ENCODE measurements at places on chromosomes 7 and 10.

- DNase-seq, result no peak
These were observed 385.8 kb upstream of the C7orf33 start for GRCh38 chr7:148204639-148205304.

- no peak for DNase-seq
These were observed 259.9 kb downstream of the SKIDA1 start for GRCh38 chr10:21265622-21266021.

- DNase-seq, result no peak
These were observed 208.7 kb upstream of the GLI3 start for GRCh38 chr7:42445691-42446090.

DNA sequence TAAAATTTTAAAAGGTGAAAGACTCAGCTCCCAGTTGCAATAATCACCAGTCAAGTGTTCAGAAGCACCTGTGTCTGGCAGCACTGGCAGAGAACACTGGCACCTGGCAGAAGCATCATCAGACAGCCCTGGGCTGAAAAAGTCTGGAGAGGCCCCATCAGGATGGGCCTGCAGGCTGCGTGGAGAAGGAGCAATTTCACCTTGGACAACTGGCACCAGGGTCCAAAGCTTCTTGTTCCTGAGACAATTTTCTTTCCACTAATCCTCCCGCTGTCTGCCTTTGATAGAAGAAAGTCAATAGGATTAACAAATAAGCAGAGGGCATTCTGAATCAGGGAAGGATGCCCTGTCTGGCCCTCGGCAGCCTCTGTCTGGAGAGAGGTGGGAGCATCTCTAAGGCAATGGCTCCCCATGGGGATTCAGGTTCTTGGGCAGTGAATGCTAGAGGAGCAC, 6.5 kb downstream of the COBL start:
- DNase-seq, result no peak

GRCh38 chr10:71357792-71358265, 38.8 kb downstream of the SLC29A3 start:
- no peak for DNase-seq

DNA sequence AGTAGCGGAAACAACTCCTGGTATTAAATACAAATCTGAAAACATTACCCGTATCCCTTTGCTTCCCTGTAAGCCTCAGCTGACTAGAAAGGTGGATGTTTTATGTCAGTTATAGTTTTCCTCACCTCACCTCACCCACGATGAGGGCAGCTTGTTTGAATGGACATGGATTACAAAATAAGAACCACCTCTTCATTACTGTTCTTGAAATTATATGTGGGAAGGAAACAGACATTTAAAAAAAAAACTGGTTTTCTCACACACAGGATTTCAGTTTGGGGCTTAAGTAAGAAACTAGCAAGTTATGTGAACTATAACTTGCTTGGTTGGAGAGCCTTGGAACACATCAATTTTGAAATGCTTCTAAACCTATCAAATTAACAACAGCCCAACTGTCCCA, 232.9 kb upstream of the CCDC6 start:
- DNase-seq, result no peak

- DNase-seq, result no peak
These were observed 186.8 kb upstream of the VIPR2 start for GRCh38 chr7:159331462-159331861.

GRCh38 chr7:40329601-40330153, 194.9 kb downstream of the SUGCT start:
- no peak for DNase-seq

DNA sequence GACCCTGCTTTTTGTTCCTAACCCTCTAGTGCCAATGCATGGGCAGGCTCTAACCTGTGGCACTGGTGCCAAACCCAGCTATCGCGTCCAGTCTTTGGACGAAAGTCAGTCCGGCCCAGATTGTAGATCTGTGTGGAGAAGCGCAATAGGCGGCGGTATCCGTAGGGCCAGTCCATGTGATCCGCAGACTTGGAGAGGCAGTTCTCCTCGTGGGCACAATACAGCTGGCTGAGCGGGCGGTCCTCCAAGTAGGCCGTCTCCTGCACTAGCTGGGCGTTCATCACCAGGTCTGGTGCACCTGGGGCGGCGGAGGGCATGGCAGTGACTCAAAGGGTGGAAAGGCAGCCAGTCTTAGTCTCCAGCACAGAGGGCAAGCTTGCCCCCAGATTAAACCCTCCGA, 14.5 kb downstream of the LOXL4 start:
- no peak for DNase-seq

DNA sequence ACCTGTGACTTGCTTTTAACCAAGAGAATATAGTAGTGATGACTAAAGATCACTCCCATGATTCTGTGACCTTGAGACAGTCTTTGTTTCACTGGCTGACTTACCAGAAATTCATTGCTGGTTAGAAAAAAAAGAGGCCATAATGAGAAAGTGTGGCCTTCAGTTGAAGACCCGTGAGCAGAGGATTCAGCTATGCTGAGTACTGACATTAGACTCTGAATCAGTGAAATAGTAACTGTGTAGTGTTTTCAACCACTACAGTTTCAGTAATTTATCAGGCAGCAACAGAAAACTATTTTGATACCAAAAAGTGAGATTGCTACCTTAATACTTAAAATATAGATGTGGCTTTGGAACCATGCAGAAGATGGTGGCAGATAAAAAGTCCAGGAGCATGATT, 298.0 kb upstream of the KCND2 start:
- DNase-seq, result no peak

DNA sequence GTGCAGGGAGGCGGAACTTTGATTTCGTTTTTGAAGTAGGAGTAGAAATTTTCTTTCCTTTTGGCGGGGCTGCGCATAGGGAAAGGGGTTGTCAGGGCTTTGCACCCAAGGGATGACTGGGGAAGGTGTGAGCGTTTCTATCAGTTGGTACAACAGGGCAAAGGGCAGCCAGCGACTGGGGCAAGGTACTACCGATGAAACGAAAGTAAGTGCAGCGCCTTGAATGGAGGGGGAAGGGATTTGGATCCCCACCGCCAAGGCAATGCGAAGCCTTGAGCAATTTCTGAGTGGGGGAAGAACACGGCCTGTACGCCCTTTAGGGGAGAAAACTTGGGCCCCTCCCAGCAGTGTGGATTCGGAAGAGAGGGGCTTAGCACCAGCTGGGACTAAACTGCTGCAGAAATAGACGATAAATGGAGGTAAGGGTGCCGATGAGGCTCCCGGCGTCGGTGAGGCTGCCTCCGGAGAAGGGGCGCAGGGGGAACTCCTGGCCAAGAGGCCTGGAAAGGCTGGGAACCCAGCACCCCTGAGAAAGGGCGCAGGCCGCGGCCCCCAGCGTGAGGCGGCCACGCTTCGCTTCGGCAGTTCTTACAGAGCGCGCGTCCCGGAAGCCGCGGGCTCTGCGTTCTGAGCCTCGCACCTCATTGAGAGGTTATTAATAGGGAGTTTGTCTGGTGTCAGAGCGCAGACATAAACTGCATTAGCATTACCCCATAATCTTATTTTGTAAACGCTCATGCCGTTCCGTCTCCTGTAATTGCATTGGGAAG, 10.0 kb upstream of the TLX1 start:
- DNase-seq, result no peak

GRCh38 chr10:110750931-110751330, 106.8 kb downstream of the RBM20 start:
- DNase-seq, result no peak

DNA sequence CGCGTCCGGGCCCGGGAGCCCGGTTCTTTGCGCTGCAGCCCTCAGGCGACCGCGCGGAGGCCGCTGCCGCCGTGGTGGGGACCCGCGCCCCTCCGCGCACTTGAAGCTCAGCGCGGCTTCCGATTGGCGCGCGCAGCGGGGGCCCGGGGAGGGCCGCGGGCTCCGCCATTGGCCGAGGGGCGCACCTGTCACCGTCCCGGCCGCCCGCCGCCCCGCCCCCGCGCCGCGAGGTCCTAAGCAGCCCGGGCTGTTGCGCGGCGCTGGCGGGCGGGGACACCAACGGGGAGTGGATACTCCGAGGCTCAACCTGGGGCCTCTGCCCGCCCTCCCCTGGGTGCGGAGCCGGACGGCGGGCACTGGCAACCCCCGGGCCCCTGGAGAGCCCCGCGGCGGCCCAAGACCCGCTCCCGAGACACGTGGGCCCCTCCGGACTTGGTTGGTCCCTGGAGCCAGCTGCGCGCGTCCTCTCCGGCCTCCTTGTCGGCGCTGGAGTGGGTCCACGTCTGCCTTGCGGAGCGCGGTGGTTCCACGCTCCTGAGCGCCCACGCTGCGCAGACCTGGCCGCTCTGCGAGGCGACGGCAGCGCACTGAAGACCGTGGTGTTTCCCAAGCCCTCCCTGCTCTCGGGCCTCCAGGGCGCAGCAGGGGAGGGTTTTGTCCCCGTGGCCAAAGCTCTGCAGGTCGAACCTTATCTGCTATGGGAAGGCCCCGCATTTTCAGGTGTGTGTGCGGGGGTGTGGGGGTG, at the start of gene MNX1:
Gene MNX1, minus strand, starts transcription at position 76 of the 745 bp plus-strand sequence. CDS start 313 bp downstream, outside the sequence.
- DNase-seq, result no peak

DNA sequence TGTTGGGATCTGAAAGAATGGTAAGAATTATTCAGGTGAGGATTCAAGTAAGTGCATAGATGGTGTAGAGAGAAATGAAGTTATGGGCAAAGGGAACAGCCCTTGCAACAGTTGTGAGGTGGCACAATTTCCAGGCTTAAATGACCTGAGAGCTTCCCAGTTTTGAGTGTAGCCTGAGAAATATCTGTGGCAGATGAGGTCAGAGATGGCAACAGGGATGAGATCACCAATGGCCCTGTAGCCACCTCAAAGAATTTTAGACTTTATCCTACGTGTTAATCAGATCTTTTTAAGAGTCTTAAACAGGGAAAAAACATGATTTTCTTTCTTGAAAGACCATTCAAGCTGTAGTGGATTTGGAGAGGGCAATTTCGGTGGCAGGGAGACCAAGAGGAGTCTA, 1.9 kb upstream of the NRF1 start:
- no peak for DNase-seq

DNA sequence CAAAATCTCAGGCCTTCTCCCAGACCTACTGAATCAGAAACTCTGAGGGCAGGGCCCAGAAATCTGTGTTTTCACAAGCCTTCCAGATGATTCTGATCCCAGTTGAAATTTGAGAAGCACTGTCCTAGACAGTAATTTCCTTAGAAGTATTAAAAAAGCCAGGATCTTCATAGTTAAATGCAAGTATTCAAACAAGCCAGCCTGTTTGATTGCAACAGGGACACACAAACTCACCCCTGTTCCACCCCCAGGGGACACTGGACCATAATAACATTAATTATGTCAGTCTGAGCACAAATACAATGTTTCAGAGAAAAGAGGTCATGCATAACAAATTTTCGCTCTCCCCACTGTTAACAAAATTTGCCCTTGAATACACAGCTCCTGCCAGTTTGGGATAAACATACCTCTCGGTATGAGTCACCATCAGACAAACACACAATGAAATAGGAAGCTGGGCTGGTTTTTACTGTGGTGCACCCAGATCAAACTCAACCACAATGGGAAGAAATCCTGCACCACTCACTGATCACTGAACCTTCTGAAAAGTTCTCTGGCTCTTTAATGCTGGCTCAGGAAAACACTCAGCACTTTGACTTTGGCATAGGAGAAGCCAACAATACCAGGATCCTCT, 34.3 kb downstream of the ABLIM1 start:
- no peak for DNase-seq

DNA sequence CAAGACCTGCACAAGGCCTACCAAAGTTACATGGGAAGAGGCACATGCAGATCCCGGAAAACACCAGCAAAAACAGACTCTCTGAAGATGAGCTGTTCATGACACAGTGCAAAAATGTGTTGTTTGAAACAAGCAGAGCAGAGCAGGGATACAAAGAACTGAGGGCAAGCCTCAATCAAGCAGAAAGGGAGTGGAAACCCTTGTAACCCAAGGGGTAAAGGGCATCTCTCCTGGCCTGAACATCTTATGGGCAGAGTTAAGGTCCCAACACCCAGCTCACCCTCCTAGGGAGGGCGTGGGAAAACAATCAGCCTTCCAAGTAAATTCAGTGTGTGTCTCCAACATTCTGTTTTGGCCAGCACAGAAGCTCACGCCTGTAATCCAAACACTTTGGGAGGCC, 10.5 kb downstream of the PSPH start:
- DNase-seq, result no peak

GRCh38 chr7:139702313-139702731, 75.5 kb downstream of the HIPK2 start:
- no peak for DNase-seq

DNA sequence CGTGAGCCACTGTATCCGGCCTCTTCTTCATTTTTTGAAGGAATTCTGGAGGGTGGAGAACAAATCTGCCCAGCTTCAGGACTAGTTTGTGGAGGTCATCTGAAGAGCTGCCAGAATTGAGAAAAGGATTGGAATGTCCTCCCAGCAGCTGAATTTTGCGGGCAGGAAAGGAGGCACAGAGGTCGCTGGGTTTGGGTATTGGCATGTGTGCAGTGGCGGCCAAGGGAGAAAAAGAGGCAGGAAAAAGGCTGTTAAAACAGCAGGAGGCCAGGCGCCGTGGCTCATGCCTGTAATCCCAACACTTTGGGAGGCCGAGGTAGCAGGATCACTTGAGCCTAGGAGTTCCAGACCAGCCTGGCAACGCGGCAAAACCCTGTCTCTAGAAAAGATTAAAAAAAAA, 80.4 kb downstream of the HIP1 start:
- no peak for DNase-seq

DNA sequence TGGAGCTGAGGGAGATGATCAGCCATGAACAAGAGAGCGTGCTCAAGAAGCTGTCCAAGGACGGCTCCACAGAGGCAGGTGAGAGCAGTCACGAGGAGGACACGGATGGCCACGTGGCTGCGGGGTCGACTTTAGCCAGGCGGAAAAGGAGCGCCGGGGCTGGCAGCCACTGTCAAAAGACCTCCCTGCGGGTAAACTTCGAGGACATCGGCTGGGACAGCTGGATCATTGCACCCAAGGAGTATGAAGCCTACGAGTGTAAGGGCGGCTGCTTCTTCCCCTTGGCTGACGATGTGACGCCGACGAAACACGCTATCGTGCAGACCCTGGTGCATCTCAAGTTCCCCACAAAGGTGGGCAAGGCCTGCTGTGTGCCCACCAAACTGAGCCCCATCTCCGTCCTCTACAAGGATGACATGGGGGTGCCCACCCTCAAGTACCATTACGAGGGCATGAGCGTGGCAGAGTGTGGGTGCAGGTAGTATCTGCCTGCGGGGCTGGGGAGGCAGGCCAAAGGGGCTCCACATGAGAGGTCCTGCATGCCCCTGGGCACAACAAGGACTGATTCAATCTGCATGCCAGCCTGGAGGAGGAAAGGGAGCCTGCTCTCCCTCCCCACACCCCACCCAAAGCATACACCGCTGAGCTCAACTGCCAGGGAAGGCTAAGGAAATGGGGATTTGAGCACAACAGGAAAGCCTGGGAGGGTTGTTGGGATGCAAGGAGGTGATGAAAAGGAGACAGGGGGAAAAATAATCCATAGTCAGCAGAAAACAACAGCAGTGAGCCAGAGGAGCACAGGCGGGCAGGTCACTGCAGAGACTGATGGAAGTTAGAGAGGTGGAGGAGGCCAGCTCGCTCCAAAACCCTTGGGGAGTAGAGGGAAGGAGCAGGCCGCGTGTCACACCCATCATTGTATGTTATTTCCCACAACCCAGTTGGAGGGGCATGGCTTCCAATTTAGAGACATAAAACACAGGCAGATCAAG, 3.3 kb downstream of the GDF2 start:
- no peak for DNase-seq

DNA sequence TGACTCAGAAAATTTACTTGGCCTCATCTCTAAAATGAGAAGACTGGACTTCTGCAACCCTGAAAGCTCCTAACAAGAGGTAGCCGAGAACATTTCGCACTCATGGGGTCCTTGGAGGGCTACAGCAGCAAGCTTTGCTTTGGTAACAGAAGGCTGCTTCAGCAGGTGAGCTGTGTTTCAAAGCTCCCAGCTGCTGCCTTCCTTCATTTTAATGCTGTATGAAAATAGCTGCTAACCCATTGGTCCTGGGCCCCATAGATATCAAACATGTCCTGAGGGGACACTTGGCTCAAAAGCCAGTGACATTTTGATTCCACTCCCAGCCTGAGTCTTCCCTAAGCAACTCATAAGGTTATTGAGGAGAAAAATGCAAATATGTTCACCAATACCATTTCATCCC, 14.3 kb upstream of the MALSU1 start:
- no peak for DNase-seq

Measured in stimulated activated CD4-positive, alpha-beta T cell treated with anti-CD3 and anti-CD28 coated beads, Interleukin-15, amount 100 ng/mL, for 1 hour (primary cell).